HT-29 (cell line): ENCODE measurements at places on chromosomes 7 and 10.
A peak's percentile ranks its signal among the peaks of the same experiment; 100 is the strongest.

DNA sequence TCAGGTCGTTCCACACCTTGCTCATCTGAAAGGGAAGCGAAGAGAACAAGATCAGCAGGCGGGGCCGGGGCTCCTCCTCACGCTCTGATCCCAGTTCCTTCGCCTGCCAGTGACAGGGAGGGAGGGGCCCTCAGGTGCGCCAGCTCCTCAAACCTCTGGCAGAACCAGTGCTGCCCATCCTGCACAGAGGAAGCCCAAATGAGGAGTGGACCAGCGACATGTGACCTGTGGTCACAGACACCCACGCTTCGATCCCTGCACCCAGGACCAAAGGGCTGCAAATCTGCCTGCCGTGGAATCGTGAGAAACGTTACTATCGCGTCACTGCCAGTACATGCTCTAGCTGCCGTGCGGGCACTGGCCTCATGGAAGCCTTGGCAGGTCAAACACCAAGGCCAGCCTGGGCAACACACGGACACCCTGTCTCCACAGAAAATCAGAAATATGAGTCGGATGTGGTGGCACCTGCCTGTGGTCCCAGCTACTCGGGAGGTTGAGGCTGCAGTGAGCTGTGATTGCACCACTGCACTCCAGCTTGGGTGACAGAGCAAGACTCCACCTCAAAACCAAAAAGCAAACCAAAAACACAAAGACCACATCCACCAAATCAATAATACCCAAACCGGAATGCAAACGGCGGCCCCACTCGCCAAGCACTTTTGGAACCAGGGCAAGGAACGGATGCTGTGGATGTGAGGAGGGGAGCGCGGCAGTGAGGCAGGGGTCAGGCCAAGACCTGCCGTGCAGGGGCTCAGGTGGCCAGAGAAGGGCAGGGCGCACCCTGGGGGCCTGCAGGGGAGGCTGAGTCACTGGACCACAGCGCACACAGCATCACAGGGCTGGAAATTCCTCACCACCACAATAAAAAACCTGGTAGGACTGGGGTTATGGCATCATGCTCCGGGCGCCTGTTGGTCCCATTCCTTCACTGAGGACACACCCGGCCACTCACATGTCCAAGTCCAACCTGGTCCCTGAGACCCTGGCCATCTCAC lies 13.4 kb downstream of the NUDT1 start:
- no peak for DNase-seq

- peak; percentile 51 for DNase-seq
Measured at GRCh38 chr7:105003275-105003674, 10.7 kb upstream of the KMT2E start.

GRCh38 chr10:100836891-100837290 lies 75.9 kb upstream of the SLF2 start:
- no peak for DNase-seq

DNA sequence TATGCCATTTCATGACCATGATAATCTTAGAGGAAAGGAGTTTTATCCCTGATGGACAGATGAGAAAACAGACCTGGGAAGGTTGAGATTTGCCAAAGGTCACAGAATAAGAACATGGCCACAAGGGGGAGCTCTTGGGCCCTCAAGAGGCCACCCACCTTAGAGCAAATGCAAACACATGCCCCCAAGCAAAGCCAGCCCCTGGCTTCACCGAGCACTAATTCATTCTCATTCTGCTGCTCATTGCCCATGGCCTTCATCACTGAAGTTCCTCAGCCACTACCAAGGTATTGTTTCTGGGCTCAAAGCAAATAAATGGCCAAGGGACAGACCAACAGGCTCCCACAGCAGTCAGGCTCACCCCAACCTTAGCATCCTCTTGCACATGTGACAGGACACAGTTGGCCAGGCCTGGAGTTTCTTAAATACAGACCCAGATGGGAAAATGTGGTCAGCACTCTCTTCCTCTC lies 44.2 kb downstream of the PDLIM1 start:
- peak; percentile 90 for DNase-seq

GRCh38 chr7:19871102-19871501 lies 97.7 kb upstream of the TMEM196 start:
- DNase-seq, result no peak
